NCI-H524 (cell line): ENCODE measurements at places on chromosomes 7 and 10.

- no peak for DNase-seq
Observed at GRCh38 chr10:90738885-90739284, 119.0 kb downstream of the HTR7 start.

- no peak for DNase-seq
Observed at GRCh38 chr7:92279396-92280031, 33.7 kb downstream of the ANKIB1 start.

DNA sequence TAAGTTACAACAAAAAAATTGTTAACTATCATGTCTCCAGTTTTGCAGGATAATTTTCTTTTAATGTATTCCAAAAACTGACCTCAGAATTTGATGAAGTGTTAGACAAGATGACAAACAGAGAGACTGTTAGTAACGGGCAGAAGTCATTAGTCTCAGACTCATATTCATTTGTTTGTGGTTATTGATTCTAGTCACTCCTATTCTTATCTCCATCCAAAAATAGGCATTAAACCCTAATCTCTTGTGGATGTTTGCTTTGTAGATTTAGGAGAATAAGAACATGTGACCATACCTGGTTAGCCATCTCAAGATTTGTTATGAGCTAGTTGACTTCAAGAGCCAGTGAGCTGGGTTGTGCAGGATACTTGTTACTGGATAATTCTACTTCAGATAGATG, 261.1 kb downstream of the AUTS2 start:
- no peak for DNase-seq

DNA sequence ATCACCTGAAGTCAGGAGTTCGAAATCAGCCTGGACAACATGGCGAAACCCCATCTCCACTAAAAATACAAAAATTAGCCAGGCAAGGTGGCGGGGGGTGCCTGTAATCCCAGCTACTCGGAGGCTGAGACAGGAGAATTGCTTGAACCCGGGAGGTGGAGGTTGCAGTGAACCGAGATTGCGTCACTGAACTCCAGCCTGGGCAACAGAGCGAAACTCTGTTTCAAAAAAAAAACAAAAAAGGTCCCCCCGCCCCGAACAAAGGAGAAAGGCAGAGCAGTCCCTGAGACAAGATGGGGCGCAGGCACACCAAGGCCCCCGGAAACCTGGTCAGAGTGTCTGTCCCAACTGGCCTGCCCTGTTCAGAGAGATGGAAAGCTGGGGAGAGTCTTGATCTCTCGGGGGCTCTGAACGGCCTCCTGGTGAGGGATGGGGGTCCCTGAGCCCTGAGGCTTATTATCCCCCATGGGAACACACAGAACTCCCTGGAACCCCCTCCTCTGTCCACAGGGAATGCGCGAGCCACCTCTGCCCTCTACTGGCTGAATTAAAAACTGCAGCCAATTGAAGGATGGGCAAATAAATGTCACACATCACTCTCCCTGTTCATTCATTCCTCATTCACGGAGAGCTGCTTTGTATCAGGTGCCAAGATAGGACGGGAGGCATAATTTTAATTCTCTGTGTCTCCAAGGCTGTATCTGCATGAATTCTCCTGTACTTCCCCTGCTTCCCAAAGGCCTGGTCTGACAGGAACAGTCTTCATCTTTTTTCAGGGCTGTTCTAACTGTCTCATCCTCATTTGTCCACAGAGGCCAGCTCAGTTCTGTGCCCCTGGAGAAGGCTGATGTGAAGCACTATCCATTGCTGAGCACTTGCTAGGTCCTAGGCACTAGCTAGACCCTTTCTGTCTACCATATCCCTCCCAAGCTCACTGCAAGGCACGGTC, 28.9 kb downstream of the MAT1A start:
- DNase-seq: peak; percentile 1

- DNase-seq: no peak
Observed at GRCh38 chr10:17022896-17023295, 106.7 kb downstream of the CUBN start.

GRCh38 chr10:30827531-30828120, 198.1 kb upstream of the LYZL2 start:
- no peak for DNase-seq

DNA sequence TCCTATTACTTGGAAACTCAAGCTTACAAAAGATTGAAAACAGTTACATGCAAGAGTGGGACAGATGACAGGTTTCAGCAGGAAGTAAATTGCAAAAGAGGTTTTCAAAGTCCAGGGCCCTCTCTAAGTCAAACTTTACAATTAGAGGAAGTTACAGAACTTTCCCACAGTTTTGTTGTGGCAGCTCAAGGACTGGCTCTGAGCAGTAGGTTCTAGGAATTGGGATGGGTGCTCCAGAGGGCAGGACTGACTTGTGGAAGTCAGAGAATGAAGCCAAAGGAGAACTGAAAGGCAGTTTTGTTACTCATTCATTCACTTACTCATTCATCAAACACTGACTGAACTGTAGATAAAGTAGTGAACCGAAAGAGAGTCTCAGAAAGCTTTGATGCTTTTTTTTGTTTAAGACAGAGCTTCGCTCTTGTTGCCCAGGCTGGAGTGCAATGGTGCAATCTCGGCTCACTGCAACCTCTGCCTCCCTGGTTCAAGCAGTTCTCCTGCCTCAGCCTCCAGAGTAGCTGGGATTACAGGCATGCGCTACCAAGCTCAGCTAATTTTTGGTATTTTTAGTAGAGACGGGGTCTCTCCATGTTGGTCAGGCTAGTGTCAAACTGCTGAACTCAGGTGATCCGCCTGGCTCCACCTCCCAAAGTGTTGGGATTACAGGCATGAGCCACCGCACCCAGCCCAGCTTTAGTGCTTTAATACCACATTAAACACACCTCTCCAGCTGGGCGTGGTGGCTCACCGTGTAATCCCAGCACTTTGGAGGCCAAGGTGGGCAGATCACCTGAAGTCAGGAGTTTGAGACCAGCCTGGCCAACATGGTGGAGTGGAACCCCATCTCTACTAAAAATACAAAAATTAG, 66.8 kb upstream of the CCNJ start:
- DNase-seq: no peak

GRCh38 chr7:50957855-50958254, 175.2 kb upstream of the GRB10 start:
- no peak for DNase-seq

- DNase-seq: no peak
Observed at GRCh38 chr10:125076891-125077541, 83.3 kb downstream of the CTBP2 start.

DNA sequence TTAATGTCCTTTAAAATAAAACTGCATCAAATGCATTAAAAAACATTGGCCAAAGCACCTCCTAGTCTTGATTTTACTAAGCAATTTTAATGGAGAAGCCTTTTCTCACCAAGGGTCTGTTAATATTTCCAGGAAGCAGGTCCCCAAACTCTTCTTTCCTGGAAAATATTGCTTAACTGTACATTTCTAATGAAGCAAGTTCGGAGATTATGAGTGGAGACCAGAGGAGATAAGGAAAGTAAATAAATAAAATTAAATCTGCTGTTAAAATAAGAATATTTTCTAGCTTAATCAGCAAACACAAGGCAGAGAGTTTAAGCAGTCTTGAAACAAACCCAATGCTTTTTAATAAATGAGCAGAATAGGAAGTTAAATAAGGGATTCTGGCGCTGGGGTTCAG, 322.4 kb downstream of the PTEN start:
- DNase-seq: no peak

GRCh38 chr10:125983656-125984055, 87.3 kb downstream of the FANK1 start:
- DNase-seq: peak; percentile 0

- no peak for DNase-seq
Observed at GRCh38 chr7:25663877-25664276, 435.6 kb upstream of the NPVF start.

DNA sequence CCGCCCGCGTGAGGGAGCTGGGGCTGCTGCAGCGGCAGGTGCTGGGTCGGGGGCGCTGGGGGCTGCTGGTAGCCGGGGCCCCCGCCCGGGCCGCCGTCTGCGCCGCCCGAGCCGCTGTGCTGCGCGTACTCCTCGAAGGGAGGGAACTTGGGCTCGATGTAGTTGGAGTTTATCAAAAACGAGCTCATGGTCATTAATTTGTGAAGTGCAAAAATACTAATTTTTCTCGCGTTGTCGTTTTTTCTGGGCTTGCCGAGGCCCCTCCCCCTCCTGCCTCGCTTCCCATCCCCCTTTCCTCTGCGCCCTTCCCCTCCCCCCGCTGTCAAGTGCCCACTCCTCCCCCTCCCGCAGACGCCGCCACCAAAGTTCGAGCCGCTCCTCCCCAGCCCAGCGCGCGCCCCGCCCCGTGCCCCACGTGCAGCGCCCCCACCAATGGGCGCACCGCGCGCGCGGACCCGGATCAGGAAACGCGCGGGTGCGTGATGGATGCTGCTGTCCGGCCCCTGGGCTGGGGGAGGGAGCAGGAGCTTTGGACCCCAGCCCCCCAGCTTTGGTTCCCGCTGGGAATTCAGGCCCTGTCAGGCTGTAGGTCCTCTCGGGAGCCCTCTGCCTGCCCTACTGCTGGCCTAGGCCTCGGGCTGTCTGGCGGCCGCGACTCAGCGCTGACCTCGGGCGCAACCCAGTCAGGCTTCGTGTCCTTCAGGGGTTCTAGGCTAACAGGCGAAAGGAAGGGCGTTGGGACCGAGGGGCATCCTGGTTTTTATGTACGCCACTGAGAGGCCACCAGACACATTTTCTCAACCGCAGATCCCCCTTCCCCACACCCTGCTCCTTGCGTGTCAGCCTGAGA, at the start of gene HOXA4:
HOXA4 (minus strand) TSS at position 218 of the 850 bp plus-strand sequence; CDS start at position 194, 24 bp downstream.
- DNase-seq: peak; percentile 84

DNA sequence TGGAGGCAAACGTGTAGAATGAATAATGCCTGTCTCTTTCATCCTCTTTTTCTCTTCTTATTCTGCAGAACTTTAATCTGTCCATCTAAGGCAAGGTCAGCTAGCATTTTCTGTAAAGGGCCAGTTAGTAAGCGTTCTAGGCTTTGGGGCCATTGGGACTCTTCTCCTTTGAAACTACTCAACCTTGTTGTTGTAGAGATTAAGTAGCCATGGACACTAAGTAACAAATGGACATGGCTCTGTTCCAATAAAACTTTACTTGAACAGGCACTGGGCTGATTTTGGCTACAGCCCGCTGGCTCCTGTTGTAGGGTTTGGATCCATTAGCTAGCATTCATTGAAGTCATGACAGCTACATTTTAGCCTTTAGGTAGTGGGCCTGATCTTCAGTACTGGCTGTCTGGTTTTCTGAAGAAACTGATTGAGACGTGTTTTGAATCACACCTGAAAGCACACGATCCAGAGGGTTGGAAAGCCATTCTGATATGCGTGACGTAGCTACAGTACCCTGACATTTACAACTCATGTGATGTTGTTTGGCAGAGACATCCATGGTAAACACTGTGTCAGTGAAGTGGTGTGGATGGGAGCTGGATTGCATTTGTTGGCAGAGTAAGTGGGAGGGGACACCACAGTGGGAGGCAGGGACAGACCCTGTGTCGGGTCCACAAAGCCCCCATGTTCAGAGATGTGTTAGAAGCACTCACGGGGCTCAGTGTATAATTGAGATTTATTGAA, 92.5 kb downstream of the MTPN start:
- no peak for DNase-seq

GRCh38 chr7:35647171-35647574, 47.8 kb downstream of the HERPUD2 start:
- DNase-seq: peak; percentile 10

GRCh38 chr10:93073539-93074146, at the start of gene CYP26A1:
Gene CYP26A1, plus strand, starts transcription at chr10:93073893. Its CDS starts 42 bp downstream, at chr10:93073935.
- no peak for DNase-seq

DNA sequence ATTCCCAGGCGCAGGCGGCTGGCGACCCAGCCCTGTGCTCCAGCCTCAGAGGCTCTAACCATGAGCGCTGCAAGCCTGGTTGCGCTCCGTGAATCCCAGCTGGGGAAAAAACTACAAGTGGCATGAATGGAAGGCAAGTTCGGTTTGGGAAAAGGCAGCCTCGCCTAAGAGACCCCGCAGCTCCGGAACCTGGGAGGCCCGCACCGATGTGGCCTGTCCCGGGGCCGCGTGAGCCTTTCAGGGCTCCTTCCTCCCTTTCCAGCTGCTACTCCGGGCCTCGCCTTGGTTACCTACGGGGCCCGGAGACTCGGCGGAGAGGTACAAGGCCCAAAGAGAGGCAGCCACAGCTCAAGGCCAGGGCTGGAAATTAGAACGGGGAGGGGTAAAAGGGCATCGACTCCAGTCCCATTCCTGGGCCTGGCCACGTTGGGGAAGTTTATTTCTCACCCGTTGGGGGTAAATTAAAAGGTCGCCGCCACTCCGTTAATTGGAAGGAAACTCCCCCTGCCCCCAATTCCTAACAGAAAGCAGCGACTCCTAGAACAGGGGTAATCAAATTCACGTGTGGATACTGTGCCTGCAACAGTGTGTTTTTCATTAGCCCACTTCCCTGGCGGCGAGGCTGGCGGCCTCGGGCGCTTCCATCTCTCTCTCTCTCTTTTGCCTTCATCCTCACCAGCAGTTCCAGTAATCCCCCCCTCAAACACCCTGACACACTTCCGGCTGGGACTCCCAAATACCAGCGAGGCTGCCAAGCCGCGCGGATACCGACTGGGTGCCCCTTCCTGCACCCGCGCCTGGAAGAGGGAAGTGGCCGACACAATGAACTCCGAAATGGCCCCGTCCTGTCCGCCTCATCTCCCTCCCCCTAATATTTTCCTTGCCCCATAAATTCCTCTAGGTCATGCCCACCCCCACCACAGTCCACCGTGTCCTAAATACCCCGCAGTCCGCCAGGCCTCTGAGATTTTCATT, 1.5 kb upstream of the HOXA9 start:
- DNase-seq: no peak

GRCh38 chr7:906776-907157, 30.4 kb downstream of the GET4 start:
- DNase-seq: no peak

DNA sequence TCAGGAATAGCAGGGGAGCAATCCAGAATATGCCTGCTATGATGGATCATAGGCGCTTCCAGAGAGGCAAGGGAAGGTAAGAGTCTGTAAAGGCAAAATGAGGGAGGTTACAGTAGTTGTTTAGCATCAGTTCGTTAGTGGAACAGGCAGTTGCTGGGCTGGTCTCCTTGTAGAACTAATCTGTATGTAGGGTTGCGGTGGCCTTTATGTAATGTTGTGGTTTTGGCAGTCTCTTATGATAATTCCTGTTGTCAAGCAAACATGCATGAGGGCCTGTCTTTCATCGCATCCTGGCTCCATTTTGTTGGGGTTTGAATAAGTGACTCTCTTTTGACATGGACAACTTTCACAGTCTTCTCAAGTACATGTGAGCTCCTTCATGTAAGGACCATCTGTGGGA, 427.8 kb upstream of the LRGUK start:
- DNase-seq: no peak

- DNase-seq: no peak
Observed at GRCh38 chr7:98211676-98212531, 665 bp downstream of the BHLHA15 start.

GRCh38 chr10:23065181-23065948, 30.0 kb upstream of the MSRB2 start:
- no peak for DNase-seq

GRCh38 chr10:118264838-118265470, 77.2 kb downstream of the FAM204A start:
- DNase-seq: no peak

- DNase-seq: no peak
Observed at GRCh38 chr10:117550076-117550475, 7.5 kb downstream of the EMX2 start.

- DNase-seq: no peak
Observed at GRCh38 chr10:4742217-4742616, 83.8 kb upstream of the AKR1E2 start.

GRCh38 chr7:20235288-20235687, 18.1 kb upstream of the MACC1 start:
- no peak for DNase-seq

GRCh38 chr10:95241533-95241932, 47.5 kb downstream of the ACSM6 start:
- peak; percentile 12 for DNase-seq

- DNase-seq: no peak
Observed at GRCh38 chr7:15891151-15891881, 204.8 kb upstream of the MEOX2 start.
